D721Med (cell line): ENCODE measurements at places on chromosomes 12 and 14.

DNA sequence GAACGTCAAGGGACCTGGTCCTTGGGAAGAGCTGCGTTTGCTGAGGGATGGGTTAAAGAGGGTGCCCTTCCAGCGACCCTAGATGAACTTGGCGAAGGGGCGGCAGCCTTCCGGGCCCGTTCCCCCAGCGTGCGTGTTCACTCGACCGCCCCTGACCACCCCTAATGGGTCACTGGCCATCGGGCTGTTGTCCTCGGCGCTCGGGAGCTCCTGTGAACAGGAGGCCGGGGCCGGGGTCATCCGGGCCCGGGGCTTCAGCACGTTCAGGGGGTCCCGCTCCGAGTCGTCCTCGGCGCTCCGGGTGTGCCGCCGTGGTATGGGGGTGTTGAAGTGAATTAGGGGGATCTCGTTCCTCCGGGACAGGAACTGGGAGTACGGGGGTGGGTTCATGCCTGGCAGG, 9.2 kb downstream of the FGF23 start:
- DNase-seq = no peak

- no peak for DNase-seq
These were observed 56.3 kb upstream of the SLC8A3 start for GRCh38 chr14:70245026-70245425.

DNA sequence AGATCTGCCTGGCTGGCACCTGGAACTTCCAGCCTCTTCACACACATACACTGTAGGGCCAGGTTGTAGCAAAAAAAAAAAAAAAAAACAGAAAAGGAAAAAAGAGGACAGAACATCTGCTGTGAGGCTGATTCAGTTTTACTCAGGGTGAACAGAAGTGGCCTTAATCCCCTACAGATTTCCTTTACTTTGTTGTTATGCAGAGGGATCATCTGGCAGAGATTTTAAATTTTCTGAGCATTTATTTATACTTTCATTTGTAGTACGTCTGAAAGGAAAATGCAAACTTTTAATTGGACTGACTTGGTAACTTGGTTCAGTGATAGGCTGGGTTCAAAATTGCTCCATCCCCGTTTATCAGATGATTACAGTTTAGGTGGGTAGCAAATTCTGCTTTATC, 50.8 kb upstream of the PRICKLE1 start:
- no peak for DNase-seq

DNA sequence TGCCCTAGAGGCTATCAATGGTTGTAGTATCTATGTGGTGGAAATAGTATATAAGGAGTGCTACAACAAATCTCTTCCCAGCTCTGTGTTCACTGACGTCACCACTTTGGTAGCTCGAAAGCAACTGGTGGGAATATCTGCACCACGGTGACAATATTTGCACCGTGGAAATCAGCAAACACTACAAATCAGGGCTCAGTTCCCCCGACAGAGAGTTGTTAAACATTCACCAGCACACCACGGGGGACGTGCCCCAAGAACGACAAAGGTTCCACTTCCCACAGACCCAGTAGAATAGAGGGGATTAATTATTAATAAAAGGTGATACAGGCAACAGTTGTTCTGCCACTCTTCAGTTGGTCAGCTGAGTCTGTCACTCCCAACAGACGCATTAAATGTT, 98.4 kb downstream of the CCDC60 start:
- no peak for DNase-seq

GRCh38 chr14:65302571-65303189, 109.8 kb upstream of the FUT8 start:
- DNase-seq = no peak

GRCh38 chr12:52147964-52148463, 43.8 kb downstream of the KRT80 start:
- no peak for DNase-seq

DNA sequence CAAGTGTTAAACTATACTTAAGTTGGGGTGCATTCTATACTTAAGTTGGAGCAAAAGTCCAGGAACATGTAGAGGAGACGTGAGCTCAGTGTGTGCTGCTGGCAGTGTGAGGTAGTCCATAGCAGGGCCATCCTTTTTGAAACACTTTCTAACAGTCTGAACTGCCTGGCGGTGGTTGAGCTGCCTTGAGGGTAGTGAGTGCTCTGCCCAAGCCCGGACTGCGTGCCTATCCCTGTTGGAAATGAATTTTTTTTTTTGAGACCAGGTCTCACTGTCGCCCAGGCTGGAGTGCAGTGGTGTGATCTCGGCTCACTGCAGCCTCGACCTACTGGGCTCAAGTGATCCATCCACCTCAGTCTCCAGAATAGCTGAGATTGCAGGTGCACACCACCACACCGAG, 14.1 kb downstream of the KCNH3 start:
- no peak for DNase-seq

- DNase-seq = no peak
These were observed 27.4 kb upstream of the METAP2 start for GRCh38 chr12:95446506-95446900.

GRCh38 chr12:32641287-32641901, 37.7 kb upstream of the DNM1L start:
- no peak for DNase-seq

DNA sequence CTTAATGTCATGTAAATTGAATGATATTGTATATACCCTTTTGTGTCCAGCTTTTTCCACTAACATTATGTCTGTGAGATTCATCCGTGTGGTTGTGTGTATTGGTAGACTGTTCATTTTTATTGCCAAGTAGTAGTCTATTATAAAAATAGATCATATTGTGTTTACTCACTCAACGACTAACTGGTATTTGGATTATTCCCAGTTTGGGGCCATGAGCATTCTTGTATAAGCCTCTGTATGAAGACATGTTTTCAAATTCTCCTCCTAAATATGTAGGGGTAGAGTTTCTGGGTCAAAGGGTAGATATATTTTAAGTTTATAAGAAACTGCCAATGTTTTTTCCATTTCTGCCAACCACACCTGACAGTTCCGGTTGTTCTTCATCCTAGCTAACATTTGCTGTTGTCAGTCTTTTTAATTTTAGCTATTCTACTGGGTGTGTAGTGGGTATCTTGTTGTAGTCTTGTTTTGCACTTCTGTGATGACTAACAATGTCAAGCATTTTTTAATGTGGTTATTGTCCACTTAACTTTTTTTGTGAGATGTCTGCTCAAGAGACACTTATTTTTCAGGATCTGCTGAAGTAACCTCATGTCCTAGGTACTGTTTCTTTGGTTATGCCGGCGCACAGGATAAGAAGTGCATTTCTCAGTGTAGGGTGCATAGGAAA, 93.2 kb downstream of the DACT1 start:
- no peak for DNase-seq

- no peak for DNase-seq
These were observed 7.8 kb upstream of the ITGB7 start for GRCh38 chr12:53214687-53215455.

- no peak for DNase-seq
These were observed 72.4 kb upstream of the CHST11 start for GRCh38 chr12:104384141-104384880.

- DNase-seq = no peak
These were observed 302.3 kb upstream of the RGS6 start for GRCh38 chr14:71629765-71630492.

- DNase-seq = no peak
These were observed 178.6 kb downstream of the TMEM132C start for GRCh38 chr12:128445415-128446127.

- no peak for DNase-seq
These were observed 21.8 kb upstream of the EIF2B2 start for GRCh38 chr14:74980731-74981461.

- DNase-seq = no peak
These were observed 164.6 kb downstream of the GCH1 start for GRCh38 chr14:54738009-54738408.
